ENCODE measurements at places on chromosomes 6 and 20. TPM values are rescaled to one million over a fixed set of nuclear protein-coding genes. Genes with fewer than 3 reads are reported as not detected.

DNA sequence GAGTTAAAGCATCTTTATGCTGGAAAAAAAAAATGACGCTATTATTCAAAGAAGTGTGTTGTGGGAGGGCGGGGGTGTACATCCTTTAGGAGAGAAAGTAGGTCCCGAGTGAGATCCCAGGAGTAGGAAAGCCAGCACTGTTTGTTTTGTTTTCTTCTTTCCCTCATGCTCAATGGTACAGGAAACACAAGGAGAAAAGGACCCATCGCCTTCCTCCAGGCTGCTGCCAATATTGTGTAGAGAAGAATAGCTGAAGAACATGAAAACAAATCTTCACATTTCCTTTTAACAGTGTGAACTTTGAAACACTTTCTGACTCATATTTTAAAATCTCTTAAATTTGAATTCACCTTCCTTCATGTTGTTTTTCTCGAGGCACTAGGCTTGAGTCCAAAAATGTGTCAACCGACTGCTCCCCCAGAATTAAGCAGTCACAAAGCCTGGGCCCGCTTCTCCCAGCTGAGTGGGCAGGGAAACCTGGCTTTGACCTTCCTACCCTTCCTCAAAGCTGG, 22.3 kb downstream of the PPP1R16B start:
- no peaks in the 10 kb centered on the region for H3K27me3 ChIP-seq
- no peaks in the 10 kb centered on the region for H3K36me3 ChIP-seq
- peak; percentile 13 for DNase-seq
- H3K4me3 ChIP-seq = no peak overlapping the region
- peaks cover 22% of the 10 kb centered on the region for H3K4me1 ChIP-seq

DNA sequence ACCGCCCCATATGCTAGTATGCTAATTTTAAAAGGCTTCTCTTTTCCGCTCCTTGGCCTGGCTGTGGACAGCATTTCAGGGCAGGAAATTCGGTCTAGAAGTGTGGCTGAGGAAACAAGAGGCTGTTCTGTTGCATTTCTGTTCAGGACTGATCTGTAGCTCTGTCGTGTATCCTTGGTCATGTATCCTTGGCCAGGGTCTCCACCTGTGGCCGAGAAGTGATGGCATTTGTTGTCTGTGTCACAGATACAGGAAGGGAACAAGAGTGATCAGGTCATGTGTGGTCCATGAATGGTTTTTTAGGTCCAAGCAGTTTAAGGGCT, 300.5 kb upstream of the SUPT3H start:
- DNase-seq = peak; percentile 71
- H3K4me3 ChIP-seq = no peak overlapping the region
- no peaks in the 10 kb centered on the region for H3K27me3 ChIP-seq
- H3K4me1 ChIP-seq = peaks cover 10% of the 10 kb centered on the region
- no peak overlapping the region for H3K27ac ChIP-seq
- no peaks in the 10 kb centered on the region for H3K36me3 ChIP-seq

- H3K36me3 ChIP-seq = no peaks in the 10 kb centered on the region
- no peak for DNase-seq
- no peak overlapping the region for H3K27ac ChIP-seq
- H3K27me3 ChIP-seq = no peaks in the 10 kb centered on the region
- H3K4me1 ChIP-seq = no peaks in the 10 kb centered on the region
Observed at GRCh38 chr6:101700655-101701054, 307.1 kb downstream of the GRIK2 start.

DNA sequence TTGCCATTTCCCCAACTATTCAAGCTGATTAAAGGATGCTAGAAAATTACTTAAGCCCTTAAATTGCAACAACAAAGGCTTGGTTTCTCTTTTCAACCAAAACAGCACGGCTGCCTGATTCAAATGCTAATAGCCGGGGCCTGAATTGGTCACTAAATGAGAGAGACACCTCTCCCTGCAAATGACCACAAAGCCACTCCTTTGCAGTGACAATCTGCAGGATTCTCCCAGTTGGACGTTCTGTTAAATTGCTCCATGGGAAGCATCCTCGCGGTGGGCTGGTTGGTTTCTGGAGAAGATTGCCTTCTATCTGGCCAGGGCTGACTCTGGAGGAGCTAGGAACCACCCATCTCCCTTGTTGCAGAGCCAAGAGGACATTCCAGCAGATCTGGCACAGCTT, 29.7 kb upstream of the TBXT start:
- no peak overlapping the region for H3K27ac ChIP-seq
- no peaks in the 10 kb centered on the region for H3K27me3 ChIP-seq
- DNase-seq = no peak
- no peaks in the 10 kb centered on the region for H3K36me3 ChIP-seq
- H3K4me3 ChIP-seq = no peak overlapping the region

- no peak overlapping the region for H3K27ac ChIP-seq
- H3K36me3 ChIP-seq = no peaks in the 10 kb centered on the region
- H3K4me1 ChIP-seq = peaks cover 15% of the 10 kb centered on the region
- no peak for DNase-seq
- no peak overlapping the region for H3K4me3 ChIP-seq
Observed at GRCh38 chr6:100877851-100878250, 3.3 kb downstream of the ASCC3 start.

GRCh38 chr6:116444092-116444491, 17.1 kb upstream of the CALHM6 start:
- no peak overlapping the region for H3K4me3 ChIP-seq
- no peak overlapping the region for H3K27ac ChIP-seq
- H3K27me3 ChIP-seq = no peaks in the 10 kb centered on the region
- DNase-seq = peak; percentile 56
- no peaks in the 10 kb centered on the region for H3K36me3 ChIP-seq

DNA sequence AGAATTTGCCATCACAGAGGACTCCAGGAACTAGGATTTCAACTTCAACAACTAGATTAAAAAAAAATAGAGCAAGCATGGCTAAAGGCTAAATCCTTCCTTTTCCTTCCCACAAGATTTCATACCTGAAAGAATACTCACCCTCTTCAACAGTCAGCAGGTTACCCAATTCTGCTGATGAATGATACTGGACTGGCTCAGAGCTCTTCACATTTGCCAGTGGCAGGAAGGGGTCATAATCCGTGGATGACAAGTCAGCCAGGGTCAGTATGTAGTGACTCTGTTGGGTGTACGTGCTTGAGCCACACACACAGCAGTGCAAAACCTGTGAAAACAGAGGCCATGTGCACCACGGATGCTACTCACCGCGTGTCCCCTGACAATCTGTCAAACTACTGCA, 152.9 kb downstream of the INSM1 start:
- H3K4me1 ChIP-seq = no peaks in the 10 kb centered on the region
- no peak overlapping the region for H3K4me3 ChIP-seq

- peaks cover 8% of the 10 kb centered on the region for H3K27me3 ChIP-seq
- DNase-seq = no peak
- H3K4me3 ChIP-seq = no peak overlapping the region
- H3K36me3 ChIP-seq = no peaks in the 10 kb centered on the region
- no peak overlapping the region for H3K27ac ChIP-seq
- H3K4me1 ChIP-seq = no peaks in the 10 kb centered on the region
Observed at GRCh38 chr20:41367393-41367695, 726 bp upstream of the EMILIN3 start.

GRCh38 chr6:8100159-8100854, 2.0 kb downstream of the EEF1E1 start:
- no peak for DNase-seq
- no peak overlapping the region for H3K27ac ChIP-seq
- no peaks in the 10 kb centered on the region for H3K4me1 ChIP-seq
- peaks cover 12% of the 10 kb centered on the region for H3K36me3 ChIP-seq
- H3K27me3 ChIP-seq = no peaks in the 10 kb centered on the region

- no peaks in the 10 kb centered on the region for H3K36me3 ChIP-seq
- H3K4me1 ChIP-seq = no peaks in the 10 kb centered on the region
- no peak overlapping the region for H3K27ac ChIP-seq
- H3K4me3 ChIP-seq = no peak overlapping the region
- DNase-seq = peak; percentile 1
- no peaks in the 10 kb centered on the region for H3K27me3 ChIP-seq
Observed at GRCh38 chr6:79841577-79842375, 105.6 kb downstream of the ELOVL4 start.

- no peaks in the 10 kb centered on the region for H3K27me3 ChIP-seq
- no peaks in the 10 kb centered on the region for H3K36me3 ChIP-seq
- no peak overlapping the region for H3K4me3 ChIP-seq
Observed at GRCh38 chr6:25717866-25718740, 36.4 kb upstream of the SLC17A4 start.

DNA sequence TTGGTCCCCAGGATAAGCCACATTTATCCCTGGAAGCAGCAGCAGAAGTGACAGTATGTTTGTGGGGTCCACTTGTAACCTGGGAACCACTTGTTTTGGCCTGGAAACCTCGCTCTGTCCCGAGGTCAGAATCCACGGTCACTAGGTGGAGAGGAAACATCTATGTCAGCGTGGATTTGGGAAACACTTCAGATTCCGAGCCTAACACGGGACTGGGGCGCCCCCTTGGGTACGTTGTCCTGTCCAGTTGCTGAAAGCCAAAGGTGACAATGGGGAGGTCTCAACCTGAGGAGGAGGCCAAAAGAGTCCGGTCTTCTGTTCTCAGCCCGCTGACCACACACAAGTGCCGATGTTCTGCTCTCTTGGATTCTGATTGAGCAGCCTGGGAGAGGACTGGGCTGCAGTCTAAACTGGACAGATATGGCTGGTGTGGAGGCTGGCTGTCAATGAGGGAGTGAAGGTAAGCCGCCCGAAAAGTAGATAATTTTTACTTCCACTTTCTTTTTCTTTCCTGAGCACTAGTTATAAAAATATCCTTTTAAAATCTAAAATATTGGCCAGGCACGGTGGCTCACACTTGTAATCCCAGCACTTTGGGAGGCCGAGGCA, 4.9 kb upstream of the ZFP57 start:
- H3K4me3 ChIP-seq = no peak overlapping the region
- no peak for DNase-seq
- no peaks in the 10 kb centered on the region for H3K27me3 ChIP-seq
- H3K4me1 ChIP-seq = no peaks in the 10 kb centered on the region
- no peaks in the 10 kb centered on the region for H3K36me3 ChIP-seq
- no peak overlapping the region for H3K27ac ChIP-seq

DNA sequence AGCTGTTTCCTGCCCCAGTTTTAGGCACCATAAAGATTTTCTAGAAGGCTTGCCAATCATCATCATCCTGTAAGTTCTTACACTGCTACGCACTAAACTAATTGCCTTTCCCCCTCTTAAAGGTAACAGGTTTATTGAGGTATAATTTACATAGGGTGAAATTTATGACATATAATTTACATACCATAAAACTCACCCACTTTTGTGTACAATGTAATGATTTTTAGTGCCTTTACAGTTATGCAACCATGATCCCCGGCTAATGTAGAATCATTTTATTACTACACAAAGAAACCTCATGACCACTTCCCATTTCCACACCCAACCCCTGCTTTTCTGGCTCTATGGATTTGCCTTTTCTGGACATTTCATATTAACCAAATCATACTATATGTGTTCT, 21.1 kb downstream of the GCNT2 start:
- H3K27me3 ChIP-seq = no peaks in the 10 kb centered on the region
- no peak overlapping the region for H3K27ac ChIP-seq

GRCh38 chr20:32911355-32911754, 52.6 kb downstream of the EFCAB8 start:
- no peaks in the 10 kb centered on the region for H3K36me3 ChIP-seq
- no peak for DNase-seq
- no peaks in the 10 kb centered on the region for H3K27me3 ChIP-seq

- peak overlapping the region; percentile 90 for H3K4me3 ChIP-seq
- peak; percentile 87 for DNase-seq
- peaks cover 4% of the 10 kb centered on the region for H3K4me1 ChIP-seq
- H3K27ac ChIP-seq = peak overlapping the region; percentile 99
- peaks cover 13% of the 10 kb centered on the region for H3K36me3 ChIP-seq
Observed at GRCh38 chr6:36594816-36595643, 868 bp downstream of the SRSF3 start.

GRCh38 chr20:6714279-6714711, 53.2 kb upstream of the BMP2 start:
- H3K27me3 ChIP-seq = no peaks in the 10 kb centered on the region
- peak; percentile 52 for DNase-seq
- no peak overlapping the region for H3K27ac ChIP-seq
- H3K4me3 ChIP-seq = no peak overlapping the region

DNA sequence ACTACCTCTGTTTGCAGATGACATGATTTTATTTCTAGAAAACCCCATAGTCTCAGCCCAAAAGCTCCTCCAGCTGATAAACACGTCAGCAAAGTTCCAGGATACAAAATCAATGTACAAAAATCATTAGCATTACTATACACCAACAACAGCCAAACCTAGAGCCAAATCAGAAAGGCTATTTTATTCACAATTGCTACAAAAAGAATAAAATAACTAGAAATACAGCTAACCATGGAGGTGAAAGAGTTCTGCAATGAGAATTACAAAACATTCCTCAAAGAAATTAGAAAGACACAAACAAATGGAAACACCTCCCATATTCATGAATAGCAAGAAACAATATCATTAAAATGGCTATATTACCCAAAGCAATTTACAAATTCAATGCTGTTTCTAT, 65.6 kb upstream of the HTR1E start:
- H3K4me3 ChIP-seq = no peak overlapping the region
- H3K4me1 ChIP-seq = no peaks in the 10 kb centered on the region
- no peaks in the 10 kb centered on the region for H3K36me3 ChIP-seq
- no peaks in the 10 kb centered on the region for H3K27me3 ChIP-seq
- H3K27ac ChIP-seq = no peak overlapping the region

- H3K36me3 ChIP-seq = peaks cover 9% of the 10 kb centered on the region
- no peak overlapping the region for H3K27ac ChIP-seq
- DNase-seq = no peak
- H3K4me3 ChIP-seq = no peak overlapping the region
- H3K27me3 ChIP-seq = no peaks in the 10 kb centered on the region
Observed at GRCh38 chr20:21228511-21228910, 74.6 kb upstream of the XRN2 start.

GRCh38 chr6:56188429-56188828, 59.0 kb downstream of the COL21A1 start:
- no peak overlapping the region for H3K27ac ChIP-seq
- H3K36me3 ChIP-seq = no peaks in the 10 kb centered on the region
- no peaks in the 10 kb centered on the region for H3K27me3 ChIP-seq
- no peak overlapping the region for H3K4me3 ChIP-seq

GRCh38 chr6:84136364-84137050, 90.9 kb downstream of the CEP162 start:
- H3K4me3 ChIP-seq = no peak overlapping the region
- peaks cover 6% of the 10 kb centered on the region for H3K36me3 ChIP-seq
- no peak for DNase-seq
- no peak overlapping the region for H3K27ac ChIP-seq

- H3K27me3 ChIP-seq = no peaks in the 10 kb centered on the region
- no peak for DNase-seq
- H3K36me3 ChIP-seq = no peaks in the 10 kb centered on the region
- no peaks in the 10 kb centered on the region for H3K4me1 ChIP-seq
- H3K4me3 ChIP-seq = no peak overlapping the region
Observed at GRCh38 chr6:44538807-44539201, 151.3 kb downstream of the CDC5L start.

- no peak overlapping the region for H3K27ac ChIP-seq
- no peaks in the 10 kb centered on the region for H3K4me1 ChIP-seq
- no peaks in the 10 kb centered on the region for H3K27me3 ChIP-seq
- no peaks in the 10 kb centered on the region for H3K36me3 ChIP-seq
- no peak overlapping the region for H3K4me3 ChIP-seq
Observed at GRCh38 chr20:59804347-59804746, 129.1 kb downstream of the SYCP2 start.

Gene ZNF217
- 16.8 TPM for polyA plus RNA-seq

Gene KCNQ5
- 0.12 TPM for polyA plus RNA-seq

Gene PAX1
- polyA plus RNA-seq = 0.06 TPM

Gene COL9A1
- polyA plus RNA-seq = 0.02 TPM

Gene PACRG
- polyA plus RNA-seq = 3.8 TPM

Gene NCOA3
- 5.5 TPM for polyA plus RNA-seq

Gene FOXO3
- 22.1 TPM for polyA plus RNA-seq

Gene PI3
- 416 TPM for polyA plus RNA-seq

Gene GNRH2
- 0.16 TPM for polyA plus RNA-seq

Gene ARFRP1
- polyA plus RNA-seq = 43.9 TPM

Gene BTBD3
- 12.5 TPM for polyA plus RNA-seq

Gene SIGLEC1
- polyA plus RNA-seq = 18.1 TPM

Gene OOEP
- polyA plus RNA-seq = 0.16 TPM
